ENCODE measurements at places on chromosomes 16 and 17.

DNA sequence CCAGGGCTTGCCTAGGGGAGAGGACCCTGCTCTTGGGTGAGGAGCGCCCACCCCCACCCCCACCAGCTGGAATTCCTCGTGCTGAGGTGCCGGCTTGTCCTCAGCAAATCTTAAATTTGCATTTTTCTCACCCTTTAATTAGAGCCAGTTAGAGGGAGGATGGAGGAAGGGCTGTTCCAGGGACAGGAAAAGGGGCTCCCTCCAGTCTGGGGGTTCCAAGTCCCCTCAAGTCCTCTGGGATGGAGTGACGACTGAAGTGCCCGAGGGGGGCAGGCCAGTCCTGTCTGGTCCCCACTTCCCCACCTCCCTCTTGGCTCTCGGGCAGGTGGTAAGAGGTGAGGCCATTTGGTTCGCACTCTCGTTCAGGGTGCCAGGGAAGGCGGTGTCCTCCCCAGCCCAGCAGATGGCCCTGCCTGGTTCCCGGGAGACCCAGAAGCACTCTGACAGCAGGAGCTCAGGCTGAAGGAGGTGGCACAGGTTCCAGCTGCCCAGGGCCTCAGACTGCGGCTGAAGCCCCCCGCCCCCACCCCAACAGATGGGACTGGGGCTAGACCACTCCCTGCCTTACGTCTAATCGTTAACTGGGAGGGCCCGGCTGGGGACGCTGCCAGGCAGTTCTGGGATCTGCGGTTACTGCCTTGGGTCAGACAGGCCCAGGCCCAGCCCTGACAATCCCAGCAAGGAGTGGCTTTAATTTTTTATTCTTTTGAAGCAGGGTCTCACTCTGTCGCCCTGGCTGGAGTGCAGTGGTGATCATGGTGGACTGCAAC, 2.2 kb downstream of the RAB26 start:
- no peak for DNase-seq

DNA sequence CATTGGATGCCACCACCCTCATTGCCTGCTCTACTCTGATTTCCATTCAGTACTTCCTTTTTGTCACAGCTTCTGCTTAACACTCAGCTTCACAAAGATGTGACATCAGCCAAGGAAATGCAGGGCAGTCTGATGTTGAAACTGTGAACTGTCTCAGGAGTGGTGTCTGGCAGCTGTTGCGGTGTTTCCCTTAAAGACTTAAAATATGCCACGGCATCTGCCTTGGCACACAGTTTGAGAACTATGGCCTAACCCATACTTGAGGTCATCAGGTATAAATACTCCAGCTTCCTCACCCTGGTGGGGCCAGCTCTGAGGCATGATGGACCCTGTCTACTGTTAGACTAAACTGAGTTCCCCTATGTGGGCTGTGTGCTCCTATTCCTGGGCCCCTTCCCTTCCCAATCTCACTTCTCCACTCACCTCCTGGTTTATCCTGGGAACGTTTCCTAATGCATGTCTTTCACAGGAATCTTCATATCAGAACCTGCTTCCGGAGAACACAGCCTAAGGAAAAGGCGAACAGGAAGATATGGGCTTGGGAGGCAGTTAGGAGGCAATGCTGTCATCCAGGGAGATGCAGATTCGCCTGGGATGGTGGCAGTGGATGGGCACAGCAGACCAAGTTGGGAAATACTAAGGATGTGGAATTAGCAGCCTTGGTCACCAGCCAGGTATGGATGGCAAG, 96.5 kb downstream of the WSCD1 start:
- no peak for DNase-seq

DNA sequence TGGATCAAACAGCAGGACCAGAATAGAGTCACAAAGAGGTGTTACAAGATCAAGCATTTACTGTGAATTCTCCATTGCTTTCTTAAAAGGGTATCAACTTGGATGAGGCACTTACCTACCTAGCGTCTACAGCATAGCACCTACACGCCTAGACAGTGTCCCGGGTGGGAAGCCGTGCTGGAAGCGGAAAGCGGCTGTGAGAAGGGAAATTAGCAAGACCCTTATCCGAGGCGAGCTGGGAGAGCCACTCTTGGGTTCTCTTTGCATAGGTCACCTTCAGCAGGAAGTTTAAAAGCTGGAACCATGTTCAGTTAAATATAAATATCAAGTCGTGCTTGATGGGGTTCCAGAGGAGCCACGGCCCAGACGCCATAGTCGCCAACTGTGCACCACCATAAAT, 46.3 kb downstream of the TRARG1 start:
- DNase-seq: no peak

DNA sequence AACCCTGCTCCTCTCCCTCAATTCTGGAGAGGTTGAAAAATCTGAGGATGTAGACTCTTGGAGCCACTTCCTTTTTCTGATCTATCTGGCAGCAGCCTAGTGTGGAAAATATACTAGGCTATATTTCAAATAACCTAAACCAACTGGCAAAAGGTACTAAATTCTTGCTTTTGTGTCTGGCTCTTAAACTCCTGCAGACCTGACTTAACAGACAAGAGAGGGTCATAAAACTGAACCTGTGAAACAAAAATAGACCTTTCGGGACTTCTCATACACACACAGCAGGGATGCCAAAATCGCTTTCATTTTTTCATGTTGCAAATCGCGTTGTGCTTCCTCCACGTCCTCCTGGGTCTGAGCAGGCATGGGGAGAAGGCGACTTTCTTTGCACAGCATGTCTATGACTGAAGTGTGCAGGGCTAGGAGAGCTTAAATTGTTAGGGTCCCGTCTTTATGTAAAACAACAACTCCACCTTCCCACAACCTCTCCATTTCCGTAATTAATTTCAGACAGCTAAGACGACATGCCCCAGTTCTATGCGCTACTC, 520.7 kb upstream of the PSMD7 start:
- DNase-seq: no peak

DNA sequence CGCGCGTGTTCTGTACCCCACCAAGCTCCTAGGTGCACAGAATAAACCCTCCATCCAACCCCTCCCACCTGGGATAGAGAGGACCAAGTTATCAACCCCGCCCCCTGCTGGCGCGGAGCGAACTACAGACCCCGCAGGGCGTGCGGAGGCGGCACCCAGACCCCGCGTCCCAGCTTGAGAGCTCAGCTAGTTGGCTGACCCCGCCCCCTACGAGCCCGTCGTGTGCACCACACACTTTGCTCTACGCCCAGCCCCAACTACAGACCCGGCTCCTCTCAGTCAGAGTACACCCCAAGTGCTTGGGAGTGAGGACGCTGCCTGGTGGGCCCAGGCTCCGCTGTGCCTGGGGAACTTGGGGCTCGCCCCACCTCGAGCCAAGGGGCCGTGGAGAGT, 1.5 kb downstream of the GRIN2A start:
- no peak for DNase-seq

GRCh38 chr16:27225536-27226360, 22.4 kb downstream of the KDM8 start:
- DNase-seq: no peak

- no peak for DNase-seq
Observed at GRCh38 chr17:50469208-50469605, 527 bp upstream of the CHAD start.

DNA sequence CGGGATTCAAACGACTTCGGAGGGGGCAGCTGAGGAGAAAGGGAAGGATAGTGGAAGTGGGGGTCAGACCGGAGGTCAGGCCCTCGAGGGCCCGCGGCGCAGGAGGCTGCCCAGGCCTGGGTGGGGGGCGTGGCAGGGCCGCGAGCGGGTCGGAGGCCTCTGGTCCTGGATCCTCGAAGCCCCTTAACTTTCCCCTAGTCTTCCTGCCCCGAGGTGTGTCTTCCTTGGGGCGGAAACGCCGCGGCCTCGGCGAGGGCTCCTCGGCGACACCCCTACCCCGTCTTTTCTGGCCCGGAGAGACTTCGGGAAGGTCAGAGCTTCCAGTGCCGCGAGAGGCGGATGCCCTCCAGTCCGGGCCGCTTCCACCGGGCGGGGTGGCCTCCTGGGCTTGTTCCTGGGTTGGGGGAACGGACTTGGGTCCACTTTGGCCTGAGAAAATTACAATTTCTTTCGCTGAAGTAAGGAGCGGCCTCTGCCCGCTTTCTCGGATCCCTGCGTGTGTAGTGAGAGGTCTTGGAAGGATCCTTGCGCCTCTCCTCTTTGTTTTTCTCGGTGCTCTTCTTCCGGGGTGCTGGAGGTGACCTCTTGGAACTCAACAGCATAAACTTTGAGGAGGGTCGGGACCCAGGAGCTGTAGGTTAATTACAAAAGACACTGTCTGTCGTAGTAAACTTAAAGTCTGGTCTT, 491 bp downstream of the IST1 start:
- DNase-seq: no peak

DNA sequence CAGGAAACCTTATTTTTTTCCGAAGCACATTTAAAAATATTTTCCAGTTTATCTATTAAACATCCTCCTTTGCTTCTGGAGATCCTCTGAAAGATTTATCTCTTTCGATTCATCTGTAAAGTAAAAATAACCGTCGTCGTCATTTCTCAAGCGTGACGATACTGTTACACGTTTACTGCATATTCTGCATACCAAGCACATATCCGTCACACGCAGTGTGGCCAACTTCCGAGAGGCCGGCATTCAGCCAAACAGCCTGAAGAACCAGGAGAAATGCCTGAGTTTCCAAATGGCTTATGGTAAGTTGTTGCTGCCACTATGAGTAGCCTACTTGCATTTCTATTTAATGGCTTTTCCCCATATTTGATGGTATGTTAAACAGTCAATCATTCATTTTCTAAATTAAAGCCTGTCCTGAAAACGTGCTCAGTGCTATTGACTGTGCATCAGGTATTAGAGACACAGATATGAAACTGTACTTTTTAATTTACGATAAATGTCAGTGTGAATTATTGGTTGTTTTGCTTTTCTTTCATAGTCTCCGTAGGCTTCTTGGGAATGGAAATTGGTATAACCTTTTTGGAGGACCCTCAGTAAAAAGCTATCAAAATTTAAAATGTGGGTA, 275.7 kb downstream of the WWOX start:
- DNase-seq: no peak

- DNase-seq: no peak
Observed at GRCh38 chr17:7213895-7214299, 5.7 kb downstream of the DLG4 start.

- no peak for DNase-seq
Observed at GRCh38 chr16:8295513-8296237, 294.6 kb downstream of the TMEM114 start.

DNA sequence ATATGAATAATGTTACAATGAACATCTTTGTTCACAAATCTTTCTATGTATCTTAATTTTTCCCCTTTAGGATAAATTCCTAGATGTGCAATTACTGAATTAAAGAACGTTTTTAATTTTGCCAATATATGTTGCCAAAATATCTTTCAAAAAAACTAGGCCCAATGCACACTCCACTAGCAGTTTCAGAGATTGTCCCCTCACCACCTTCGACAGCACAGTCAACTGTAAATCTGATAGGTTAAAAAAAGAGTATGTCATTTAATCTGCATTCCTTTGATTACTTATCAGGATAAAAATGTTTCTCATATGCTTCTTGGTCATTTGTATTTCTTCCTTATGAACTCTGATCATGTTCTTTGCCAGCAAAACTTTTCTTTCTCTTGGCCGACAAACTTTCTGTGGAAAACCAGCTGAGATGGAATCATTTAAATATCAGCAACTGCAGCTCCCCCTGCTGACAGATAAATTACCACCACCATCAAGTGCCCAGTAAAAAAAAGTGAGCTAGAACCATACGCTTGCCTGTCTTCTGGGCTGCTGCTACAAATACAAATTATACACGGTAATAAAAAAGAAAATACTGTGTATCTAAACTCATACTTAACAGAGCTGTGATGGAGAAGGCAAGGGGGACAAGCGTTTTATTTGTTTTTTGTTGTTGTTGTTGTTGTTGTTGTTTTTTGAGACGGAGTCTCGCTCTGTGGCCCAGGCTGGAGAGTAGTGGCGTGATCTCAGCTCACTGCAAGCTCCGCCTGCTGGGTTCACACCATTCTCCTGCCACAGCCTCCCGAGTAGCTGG, 19.6 kb upstream of the KANSL1 start:
- DNase-seq: peak; percentile 30

DNA sequence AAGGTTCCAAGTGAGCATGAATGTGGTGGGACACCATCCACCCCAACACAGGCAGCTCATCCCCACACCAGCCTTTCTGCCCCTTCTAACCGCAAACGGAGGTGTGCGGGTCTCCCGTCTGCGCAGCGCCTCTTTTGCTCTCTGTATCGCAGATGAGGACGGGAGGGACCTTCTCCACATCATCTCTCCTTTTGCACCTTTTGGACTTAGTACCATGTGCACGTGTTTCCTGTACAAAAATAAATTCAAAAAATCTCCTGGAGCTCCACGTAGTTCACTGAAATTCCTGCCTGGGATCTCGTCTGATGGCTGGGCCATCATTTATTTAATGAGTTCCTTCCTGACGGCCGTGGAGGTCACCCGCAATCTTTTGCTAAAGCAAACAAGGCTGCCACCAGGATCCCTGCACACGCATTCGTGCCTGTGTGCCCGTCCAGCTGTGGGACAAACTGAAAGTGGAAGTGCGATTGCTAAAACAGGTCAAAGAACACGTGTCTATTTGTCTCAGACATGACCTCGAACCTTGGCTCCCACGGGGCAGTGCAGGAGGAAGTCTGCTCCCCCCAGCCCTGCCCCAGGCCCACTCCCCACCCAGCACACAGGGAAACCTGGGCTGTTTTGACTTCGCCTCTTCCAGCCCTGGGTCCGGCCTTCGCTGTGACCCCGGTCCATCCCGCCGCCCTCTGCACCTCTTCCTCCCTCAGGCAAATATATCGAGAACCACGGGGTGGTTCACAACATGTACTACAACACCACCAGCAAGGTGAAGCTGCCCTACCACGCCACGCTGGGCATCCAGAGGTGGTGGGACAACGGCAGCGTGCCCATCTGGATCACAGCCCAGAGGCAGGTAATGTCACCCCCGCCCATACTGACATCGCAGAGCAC, 2.3 kb downstream of the ENPP7 start:
- no peak for DNase-seq

- no peak for DNase-seq
Observed at GRCh38 chr16:62913333-62913732, 877.1 kb upstream of the CDH8 start.

DNA sequence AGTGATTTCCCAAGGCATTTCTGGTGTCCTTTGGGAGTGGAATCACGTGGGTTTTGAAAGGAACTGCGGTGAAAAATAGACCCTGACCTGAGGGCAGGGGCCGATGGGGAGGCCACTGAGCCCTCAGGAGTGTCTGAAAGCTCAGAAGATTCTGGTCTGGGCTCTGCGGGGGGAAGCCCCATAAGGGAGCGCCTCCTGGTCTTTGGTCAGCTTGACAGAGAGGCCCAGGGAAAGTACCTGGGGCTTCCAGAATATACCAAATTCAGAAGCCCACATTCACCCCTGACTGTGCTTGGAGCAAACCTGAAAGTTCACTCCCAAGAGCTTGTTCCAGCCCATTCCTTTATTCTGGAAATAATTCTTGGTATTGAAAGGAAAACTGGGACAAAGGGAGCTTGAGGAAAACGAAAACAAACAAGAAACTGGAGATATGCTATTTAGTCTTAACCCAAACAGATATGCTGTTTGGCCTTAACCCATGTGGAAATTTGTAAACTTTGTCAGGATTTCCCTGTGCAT, 23.2 kb upstream of the NAGLU start:
- no peak for DNase-seq

DNA sequence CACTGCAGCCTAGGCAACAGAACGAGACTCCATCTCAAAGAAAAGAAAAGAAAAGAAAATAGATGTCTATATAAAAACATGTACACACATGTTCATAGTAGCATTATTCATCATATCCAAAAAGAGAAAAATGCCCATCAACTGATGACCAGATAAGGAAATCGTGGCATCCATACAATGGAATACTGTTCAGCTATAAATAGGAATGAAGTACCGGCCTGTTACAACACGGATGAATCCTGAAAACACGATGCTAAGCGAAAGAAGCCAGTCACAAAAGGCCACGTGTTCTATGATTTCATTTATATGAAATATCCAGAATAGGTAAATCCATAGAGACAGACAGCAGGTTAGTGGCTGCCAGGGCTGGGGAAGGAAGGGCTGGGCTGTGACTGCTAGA, 65.8 kb downstream of the TBC1D16 start:
- no peak for DNase-seq

All from stimulated activated CD8-positive, alpha-beta memory T cell treated with anti-CD3 and anti-CD28 coated beads, Interleukin-7, amount 100 ng/mL, for 1 hour (primary cell).